Stimulated activated CD4-positive, alpha-beta T cell treated with anti-CD3 and anti-CD28 coated beads, Interleukin-1b, Interleukin-23, amount 100 ng/mL, for 1 hour (primary cell): ENCODE measurements at places on chromosomes 3 and 15.

- no peak for DNase-seq
Observed at GRCh38 chr15:49810720-49811119, 189.9 kb downstream of the DTWD1 start.

- DNase-seq: no peak
Observed at GRCh38 chr15:42937143-42937542, 16.6 kb upstream of the TTBK2 start.

- no peak for DNase-seq
Observed at GRCh38 chr15:34335176-34336032, 2.2 kb downstream of the SLC12A6 start.

DNA sequence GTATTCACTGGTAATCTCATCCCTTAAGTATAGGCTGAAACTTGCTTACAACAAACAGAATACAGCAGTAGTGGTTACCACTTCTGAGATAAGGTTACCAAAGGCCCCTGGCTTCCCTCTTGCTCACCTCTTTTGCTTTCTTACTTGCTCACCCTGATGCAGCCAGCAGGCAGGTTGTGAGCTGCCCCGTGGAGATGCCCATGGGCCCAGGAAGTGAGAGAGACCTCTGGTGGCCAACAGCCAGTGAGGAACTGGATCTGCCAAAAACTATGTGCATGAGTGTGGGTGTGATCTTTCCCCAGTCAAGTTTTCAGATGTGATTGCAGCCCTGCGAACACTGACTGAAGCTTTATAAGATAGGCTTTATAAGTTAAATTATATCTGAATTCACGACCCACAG lies 48.7 kb downstream of the NMNAT3 start:
- DNase-seq: no peak

DNA sequence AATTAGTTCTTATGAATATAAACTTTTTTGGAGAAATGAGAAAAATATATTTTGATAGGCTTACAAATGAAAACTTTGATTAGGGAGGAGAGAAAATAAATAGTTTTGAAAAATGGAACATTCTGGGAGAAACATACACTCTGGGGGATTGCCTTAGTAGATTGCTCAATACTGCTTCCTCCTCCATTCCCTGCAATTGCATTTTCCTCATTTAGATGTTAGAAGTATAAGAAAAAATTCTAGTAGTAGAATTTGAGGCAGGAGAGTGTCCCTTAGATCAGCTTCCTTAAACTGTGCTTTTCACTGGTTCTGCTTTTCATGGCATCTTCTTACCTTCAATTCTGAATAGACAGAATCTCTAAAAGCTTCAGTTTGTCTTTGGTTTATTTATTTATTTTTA lies 46.2 kb upstream of the CTDSPL2 start:
- DNase-seq: no peak

- no peak for DNase-seq
Observed at GRCh38 chr15:50046159-50046558, 72.9 kb downstream of the ATP8B4 start.

- peak; percentile 48 for DNase-seq
Observed at GRCh38 chr3:71226565-71227269, 356.8 kb downstream of the FOXP1 start.

DNA sequence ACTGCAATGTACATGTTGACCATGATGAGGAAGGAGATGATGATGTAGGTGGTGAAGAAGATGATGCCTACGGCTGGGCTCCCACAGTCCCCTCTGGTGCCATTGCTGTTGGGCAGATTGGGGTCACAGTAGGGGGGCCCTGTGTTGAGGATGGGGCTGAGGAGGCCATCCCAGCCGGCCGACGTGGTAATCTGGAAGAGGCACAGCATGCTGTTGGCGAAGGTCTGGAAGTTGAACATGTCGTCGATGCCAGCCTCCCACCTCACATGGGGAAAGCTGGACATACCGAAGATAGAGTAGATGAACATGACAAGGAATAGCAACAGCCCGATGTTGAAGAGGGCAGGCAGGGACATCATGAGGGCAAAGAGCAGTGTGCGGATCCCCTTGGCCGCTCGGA lies 48.6 kb upstream of the SCN5A start:
- DNase-seq: no peak

GRCh38 chr3:147361454-147362420 lies 44.6 kb downstream of the ZIC4 start:
- DNase-seq: no peak

- DNase-seq: peak; percentile 18
Observed at GRCh38 chr3:50450209-50450921, 53.1 kb downstream of the CACNA2D2 start.

DNA sequence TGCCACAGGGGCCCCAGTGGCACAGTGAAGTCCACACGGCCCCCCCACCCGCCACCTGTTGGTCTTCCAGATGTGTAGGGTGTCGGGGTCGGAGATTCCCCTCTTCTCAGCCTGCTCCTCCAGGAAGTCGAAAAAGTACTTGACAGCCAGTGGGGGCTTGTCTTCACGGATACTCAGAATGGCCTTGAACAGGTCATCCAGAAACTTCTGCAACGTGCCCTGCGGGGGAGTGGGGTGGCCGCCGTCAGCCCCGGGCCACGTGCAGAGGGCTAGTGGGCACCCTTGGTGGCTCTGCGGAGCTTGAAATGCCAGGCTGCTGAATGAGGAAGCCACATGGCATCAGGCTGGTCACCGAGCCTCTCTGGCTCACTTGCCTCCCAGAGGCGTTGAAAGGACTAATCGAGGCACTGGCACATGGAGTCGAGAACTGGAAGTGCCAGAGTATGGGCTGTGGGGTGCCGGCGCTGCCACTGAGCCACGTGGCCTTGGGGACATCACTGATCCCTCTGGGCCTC lies 16.6 kb downstream of the H1-8 start:
- DNase-seq: no peak

DNA sequence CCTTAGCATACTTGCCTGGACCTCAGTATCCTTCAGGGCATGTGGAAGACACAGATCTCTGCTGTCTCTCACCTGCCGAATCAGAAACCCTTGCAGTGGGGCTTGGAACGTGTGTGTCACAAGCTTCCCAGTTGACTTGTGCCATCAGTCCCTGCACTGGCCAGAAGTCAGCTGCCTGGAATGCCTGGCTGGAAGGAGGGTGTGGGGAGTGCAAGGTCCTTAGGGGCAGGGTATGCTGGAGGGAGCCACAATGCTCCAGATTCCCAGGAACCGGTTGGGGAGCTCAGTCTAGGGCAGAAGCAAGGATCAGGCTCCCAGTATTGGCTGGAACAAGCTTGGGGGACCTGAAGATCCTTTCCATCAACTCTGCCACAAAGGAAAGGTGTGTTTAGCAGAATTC lies 27.1 kb downstream of the SPSB4 start:
- no peak for DNase-seq

DNA sequence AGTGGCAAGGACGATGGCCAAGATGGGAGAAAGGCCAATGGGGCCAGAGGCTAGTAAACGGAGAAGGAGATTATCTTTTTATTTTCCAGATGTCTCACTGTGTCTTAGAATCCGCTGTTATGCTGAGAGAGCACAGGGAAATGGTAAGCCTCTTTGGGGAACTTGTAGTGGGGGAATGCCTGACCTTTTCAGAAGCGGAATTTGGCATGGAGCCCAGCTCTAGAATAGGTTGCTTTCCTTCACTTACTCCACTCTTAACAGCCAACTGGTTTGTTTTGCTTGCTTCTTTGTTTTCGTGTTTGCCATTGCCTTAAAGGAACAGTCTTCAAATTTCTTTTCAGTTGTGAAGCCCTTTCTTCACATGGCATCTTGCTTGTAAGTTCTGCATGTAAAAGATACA lies 316.2 kb upstream of the THRB start:
- DNase-seq: no peak

GRCh38 chr3:169813757-169814517 lies 1.2 kb upstream of the LRRC34 start:
- peak; percentile 44 for DNase-seq

DNA sequence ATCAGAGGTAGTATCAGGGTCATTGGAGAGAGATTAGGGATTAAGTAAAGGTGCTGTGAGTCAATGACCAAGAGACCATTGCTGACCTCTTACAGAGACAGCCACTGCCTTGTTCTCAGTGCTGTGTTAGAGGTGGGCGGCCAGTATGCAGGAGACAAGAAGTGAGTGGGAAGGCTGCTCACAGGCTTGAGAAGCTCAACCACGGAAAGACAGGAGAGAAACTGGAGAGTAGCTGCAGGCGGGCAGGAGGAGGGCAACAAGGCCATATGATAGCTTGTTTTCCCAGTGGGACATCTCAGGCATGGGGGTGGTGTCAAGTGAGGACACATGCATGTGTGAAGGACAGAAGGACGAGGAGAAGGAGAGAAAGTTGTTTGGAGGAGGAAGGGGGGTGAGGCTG lies 237.3 kb downstream of the PDCD6IP start:
- DNase-seq: no peak

GRCh38 chr3:63855333-63855940 lies 8.2 kb downstream of the THOC7 start:
- no peak for DNase-seq

GRCh38 chr3:57587905-57588304 lies 9.2 kb downstream of the ARF4 start:
- no peak for DNase-seq

DNA sequence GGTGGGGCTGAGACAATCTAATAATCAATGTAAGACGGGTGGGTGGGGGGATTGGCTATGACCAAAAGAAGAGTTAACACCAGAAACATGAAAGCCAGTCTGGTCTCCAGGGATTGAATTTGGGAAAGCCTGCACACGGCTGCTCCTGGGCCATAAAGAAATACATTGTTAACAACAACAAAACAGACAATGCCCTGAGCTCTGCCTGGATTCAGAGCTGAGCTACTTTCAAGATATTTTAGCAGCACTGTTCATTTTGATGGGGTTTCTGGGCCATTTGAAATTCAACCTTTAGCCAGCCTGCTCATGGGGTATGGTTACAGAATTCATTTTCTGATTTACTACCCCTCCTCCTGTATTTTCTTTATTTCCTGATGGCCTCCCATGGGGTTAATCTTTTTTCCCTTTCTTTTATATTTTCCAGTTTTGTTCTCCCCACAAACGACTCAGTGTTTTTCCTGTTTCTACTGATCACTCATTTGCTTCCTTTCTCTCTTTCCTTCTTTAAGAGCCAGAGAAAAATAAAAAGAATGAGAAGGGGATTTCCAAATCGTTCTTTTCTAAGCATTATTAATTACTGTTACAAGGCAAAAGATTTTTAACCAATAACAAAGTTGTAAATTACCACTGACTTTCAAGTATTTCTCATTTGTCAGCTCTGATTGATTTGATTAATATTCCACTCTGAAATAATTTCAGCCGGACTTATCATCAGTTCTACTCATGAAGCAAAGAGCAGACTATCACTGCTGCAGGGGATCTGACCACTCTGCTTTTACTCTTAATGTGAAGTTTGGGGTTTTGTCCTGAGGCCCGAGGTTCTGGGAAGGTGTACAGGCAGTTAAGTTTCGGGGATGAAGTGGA lies 19.6 kb downstream of the NR2F2 start:
- no peak for DNase-seq

DNA sequence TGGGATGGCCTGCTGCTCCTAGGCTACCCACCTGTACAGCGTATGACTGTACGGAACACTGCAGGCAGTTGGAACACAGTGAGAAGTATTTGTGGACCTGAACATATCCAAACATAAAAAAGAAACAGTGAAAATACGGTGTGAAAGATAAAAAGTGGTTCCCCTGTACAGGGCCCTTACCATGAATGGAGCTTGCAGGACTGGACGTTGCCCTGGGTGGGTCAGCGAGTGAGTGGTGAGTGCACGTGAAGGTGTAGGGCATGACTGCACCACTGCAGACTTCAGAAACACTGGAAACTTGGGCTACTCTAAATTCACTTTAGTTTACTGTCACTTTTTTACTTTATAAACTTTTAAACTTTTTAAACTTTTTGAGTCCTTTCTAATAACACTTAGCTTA lies 71.2 kb upstream of the SLC6A6 start:
- no peak for DNase-seq
